ENCODE measurements at places on chromosomes 3 and 15.
A peak's percentile ranks its signal among the peaks of the same experiment; 100 is the strongest.

DNA sequence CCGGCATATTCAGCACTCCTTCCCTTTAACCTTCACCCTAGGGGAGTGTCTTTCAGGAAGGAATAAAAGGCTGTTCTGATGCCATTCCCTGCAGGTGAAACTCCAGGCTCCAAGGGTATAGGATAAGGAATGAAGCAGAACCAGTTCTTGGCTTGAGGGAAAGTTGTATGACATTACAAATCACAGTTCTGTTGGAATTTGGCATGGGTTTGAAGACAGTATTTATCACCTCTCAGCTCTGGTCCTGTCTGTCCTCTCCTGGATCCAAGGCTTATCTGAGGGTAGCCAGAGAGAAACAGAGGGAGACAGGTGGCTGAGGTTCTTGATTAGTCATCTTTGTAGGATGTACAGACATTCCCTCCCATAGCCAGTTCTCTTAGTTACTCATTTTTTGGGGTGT is 37.1 kb downstream of the RAB11A start:
- DNase-seq, result peak; percentile 63

DNA sequence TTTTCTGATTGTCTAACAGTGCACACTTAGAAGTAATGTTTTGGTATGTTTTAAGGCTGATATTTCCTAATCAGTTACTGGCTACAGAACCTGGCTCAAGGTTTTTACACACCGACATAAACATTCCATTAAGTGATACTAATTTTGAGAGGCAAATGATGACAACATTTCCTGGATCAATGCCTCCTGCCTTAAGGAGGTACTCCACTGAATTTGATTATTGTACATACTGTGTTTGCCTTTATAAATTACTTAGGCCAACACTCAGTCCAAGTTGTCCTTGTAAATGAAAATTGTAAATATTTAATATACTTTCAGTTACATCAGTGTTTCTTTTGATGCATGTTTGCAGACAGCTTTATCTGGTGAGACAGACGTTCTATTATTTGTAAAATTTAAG is 24.2 kb upstream of the LXN start:
- no peak for DNase-seq

DNA sequence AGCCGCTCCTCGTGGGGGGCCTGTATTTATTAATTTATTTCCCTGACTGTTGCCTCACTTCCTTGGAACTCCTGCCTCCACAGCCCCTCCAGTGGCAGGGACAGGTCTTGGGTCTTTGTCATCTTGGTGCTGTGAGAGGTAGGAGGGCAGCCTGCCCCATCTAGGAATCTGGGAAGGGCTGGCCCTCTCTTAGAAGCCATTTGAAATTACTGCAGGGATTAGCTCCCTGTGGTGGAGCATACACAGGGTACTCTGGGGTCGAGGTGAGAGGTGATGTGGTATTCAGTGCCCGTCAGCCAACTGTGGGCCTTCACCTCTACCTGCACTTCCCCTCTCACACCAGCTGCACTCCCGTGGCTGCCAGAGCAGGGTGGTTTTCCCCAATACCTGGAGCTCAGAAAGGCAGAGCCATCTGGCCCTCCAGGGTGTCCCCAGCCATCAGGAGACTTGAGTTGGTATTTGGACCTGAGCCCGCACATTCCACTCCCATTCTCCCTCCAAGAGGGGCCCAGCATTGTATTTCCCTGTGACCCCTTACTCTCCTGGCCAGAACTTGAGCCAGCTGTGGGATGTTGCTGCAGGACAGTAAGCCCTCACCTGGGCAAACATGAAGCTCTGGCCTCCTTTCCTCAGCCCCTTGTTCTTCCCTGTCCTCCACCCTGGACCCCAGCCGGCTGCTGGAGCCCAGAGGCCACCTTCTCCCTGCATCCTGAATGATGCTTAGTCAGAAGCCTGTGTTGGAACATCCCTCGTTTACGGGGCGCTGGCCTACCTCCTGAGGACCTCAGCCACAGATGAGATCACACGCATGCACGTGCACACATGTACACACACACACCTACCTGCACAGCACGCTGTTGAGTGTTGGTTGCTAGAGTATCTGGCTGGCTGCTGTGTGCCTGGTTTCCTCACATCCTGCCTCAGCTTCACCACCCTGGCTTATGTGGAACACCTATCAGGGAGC is 2.0 kb upstream of the JMJD7 start:
- DNase-seq, result no peak

DNA sequence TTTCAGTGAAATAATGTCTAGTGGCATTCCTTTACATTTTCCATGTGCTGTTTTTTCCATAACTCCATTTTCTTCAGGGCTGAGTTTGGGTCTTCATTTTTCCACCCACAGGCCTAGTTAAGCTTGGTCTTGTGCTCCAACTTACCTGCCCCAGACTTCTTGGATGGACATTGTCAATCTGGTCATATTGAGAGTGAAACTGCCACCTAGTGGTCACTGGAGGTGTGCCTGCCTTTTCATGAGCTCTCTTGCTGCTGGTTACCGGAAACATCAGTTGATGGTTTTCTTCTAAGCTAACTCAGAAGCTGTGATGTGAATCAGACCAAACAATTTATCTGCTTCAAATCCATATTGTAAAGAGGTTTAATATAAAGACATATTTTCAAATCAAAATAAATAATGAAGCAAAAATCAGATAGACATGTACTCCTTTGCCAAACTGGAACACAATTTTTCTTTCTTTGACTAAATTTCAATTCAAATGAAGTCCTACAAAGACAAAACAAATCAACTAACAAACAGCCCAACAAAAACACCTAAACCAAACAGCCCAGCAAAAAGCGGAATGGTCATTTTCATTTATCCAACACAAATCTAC is 135.1 kb upstream of the RASGRP1 start:
- DNase-seq, result peak; percentile 63

Measured in trophoblast cell (in vitro differentiated cells and primary cell).